GM20000 (cell line): ENCODE measurements at places on chromosomes 7 and 10.

GRCh38 chr7:138564365-138564764 is 104.3 kb downstream of the TRIM24 start:
- no peak for DNase-seq

GRCh38 chr10:119341459-119342301 is 134.3 kb downstream of the GRK5 start:
- DNase-seq: peak; percentile 29

DNA sequence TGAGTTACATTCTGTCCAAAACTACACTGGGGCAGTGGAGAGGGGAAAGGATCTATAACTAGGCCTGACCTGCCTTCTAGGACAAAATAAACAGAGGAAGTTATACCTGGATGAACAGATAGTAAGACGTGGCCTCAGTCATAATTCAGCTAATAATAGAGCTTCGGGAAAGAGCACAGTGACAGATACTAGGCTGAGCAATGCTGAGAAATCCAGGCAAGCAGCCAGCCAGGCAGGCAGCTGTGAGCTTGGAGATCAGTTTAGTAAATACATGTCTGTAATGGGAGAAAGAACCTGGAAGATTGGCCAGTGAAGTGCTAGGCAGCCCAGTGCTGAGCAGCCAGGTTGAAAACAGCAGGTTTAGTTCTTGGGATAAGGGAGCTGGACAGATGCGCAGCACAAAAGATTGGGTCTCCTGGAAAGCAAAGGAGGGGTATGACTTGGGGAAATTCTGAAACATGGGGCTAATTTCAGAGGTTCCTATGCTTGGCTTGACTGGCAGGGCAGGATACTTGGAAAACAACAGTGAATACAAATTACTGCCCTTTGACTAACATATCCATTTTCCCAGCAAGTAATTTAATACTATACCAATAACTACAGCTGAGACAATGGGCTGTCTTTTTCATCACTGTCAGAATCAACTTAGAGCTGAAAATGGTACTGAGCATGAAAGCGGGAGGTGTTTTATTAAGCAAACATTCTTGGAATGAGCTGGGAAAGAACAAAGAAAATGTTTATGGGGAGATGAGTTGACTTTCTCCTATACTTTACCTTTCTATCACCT is 140.8 kb downstream of the DGKB start:
- DNase-seq: no peak

GRCh38 chr10:111756217-111757061 is 427.1 kb downstream of the GPAM start:
- DNase-seq: peak; percentile 9

DNA sequence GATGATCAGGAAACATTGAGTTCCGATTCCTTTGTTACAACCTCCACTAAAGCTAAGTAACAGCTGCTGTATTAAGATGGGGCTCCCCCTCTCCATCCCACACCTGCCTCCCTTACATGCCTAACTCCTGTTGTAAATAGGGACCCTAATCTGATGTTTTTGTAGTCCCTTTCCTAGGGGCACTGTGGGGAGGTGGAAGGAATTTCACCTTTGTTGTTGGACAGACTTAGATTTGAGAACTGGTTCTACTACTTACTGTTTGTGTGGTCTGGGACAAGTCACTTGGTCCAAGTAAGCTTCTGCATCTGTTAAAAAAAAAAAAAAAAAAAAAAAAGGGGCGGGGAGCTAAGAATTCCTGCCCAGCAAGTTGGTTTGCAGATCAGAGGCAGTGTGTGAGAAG is 42.6 kb downstream of the KIAA1217 start:
- DNase-seq: no peak

- DNase-seq: no peak
These were observed 334.7 kb downstream of the GALNT17 start for GRCh38 chr7:71466448-71467145.

DNA sequence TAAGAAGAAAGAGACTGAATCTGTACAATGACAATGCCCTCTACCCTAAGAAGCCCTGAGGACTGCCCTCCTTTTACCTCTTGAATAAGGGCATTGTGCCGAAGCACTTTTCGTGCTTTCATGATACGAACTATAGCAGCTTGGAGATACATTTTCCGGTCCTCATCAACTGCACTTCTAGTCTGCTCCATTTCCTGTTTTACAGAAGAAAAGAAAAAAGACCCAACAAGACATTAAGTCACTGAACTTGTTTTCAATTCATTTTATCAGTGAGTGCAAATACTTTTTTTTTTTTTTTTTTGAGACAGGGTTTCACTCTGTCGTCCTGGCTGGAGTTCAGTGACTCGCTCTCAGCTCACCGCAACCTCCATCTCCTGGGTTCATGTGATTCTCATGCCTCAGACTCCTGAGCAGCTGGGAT is 78.4 kb downstream of the CUL2 start:
- no peak for DNase-seq

- DNase-seq: no peak
These were observed 211.9 kb upstream of the VSTM2A start for GRCh38 chr7:54330216-54330800.

- no peak for DNase-seq
These were observed 82.0 kb downstream of the TMEM168 start for GRCh38 chr7:112708236-112708635.

DNA sequence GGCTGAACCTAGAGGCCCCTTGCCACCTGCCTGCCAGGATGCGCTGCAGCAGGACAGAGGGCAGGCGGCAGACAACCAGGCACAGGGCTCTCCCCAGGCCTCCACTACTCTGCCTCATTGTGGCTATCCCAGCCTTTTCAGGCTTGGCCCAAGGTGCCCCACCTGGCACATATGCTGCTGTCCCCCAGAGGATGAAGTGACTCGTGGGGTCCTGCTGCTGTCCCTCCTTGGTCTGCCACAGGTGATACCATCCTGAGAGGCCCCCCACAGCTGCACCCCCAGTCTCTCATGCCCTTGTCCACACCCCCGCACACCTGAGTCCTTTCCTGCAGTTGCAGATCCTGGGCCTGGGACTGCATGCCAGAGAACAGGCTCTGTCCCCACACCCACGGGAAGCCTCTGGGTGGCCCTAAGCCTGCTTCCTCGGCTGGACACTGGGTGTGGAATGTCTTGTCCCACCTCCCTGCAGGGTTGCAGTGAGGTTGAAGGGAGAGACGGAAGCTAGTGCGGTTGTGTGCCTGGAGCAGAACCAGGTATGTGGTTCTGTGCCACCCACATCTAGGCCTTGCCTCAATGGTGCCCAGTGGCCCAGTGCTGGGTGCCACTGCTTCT is 55.3 kb downstream of the RASGEF1A start:
- no peak for DNase-seq

DNA sequence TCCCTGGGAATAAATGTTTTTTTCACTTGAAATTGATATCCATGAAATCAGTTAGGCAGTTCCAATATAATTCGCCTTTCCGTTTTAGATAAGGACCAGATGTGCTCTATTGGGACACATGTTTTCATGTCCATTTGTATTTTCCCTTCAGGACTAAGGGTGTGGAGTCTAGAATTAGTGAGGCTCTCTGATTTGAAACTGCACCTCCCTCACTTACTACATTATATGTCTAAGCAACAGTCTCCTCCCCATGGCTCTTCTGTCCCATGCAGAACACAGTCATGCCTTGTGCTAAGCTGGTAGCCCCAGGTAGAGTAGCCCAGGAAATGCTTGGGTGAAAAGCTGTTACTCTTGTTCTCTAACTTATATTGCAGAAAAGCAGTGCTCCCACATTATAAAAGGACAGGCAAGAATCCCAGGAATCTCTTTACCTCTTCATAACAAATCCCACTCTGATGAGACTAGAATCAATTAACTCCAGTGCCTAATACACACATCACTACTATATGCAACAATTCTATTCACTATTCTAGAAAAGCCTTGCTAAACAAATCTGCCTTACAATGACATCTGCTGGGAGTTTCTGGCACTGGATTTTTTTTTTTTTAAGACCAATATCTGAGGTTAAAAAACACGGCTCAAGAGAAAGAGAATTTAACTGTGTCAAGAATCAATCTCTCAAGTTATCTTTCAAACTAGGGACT is 293.9 kb downstream of the SNX13 start:
- DNase-seq: no peak

DNA sequence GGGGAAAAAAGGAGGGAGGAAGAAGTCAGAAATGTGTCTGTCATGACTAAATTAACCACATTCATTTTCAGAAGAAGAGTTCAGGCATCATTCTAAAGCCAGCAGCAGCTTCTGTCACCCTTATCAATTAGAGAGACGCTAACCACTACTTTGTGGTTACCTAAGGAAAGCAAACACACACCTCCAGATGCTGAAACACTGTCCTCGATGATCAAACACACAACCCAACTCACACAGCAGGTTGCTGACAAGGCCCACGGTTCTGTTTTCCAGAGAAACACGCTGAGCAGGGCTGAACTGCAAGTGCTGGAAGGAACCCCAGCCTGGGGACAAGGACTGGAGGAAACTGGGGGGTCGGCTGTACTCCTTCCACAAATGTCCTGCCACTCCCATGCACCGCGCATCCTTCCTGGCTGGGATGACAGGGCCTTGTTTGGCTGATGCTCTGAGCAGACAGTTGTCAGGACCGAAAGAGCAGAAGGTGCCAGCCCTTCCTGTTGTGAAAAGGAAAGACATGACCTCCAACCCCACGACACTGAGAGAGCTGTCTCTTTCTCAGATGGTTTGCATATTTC is 36.6 kb downstream of the PRKCQ start:
- peak; percentile 31 for DNase-seq

- DNase-seq: no peak
These were observed 14.6 kb downstream of the MORN4 start for GRCh38 chr10:97618733-97619132.

GRCh38 chr10:70906953-70907636 is 18.7 kb upstream of the PCBD1 start:
- no peak for DNase-seq

DNA sequence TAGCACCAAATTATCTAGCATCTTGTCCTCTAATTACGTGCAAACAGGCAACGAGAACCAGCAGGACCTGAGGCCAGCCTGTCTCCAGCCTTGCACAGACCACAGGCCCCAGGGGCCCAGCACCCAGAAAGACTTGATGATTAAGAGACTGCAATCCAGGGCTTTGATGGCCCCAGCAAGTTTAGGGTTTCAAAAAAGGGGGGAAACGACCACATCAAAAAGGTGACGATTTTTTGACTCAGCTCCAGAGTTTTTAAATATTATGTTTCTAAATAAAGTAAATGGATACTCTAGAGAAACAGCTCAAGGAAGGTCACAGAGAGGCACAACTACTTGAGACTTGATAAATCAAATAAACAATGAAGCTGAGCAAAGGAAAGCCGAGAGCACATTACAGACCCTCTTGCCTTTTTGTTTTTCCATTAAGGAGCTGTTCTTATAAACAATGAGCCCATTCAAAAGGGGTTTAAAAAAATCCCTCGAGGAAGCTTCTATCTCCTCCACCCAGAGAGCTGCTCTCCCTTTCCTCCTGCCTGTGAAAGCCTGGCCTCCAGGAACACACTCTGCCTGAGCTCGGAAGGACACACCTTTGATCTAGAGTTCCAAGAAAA is 44.1 kb downstream of the GLI3 start:
- DNase-seq: no peak
